ENCODE measurements at places on chromosomes 1 and 21.

DNA sequence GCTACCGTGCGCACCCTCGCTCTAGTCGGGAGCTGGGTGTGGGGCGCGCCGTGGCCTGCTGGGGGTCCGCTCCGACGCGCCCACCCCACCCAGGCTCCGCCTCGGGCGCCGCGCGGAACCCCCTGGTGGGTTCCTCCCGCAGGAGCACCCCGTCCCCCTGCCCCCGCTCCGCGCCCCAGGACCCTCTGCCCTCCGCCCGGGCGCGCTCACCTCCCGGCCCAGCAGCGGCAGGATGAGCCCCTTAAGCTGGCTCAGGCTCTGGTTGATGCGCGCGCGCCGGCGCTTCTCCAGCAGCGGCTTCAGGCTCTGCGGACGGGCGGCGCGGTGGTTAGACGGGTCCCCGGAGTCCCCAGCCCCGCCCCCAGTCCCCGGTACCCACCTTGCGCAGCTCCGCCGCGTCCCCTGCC is 319 bp downstream of the HES2 start:
- no peak for DNase-seq

DNA sequence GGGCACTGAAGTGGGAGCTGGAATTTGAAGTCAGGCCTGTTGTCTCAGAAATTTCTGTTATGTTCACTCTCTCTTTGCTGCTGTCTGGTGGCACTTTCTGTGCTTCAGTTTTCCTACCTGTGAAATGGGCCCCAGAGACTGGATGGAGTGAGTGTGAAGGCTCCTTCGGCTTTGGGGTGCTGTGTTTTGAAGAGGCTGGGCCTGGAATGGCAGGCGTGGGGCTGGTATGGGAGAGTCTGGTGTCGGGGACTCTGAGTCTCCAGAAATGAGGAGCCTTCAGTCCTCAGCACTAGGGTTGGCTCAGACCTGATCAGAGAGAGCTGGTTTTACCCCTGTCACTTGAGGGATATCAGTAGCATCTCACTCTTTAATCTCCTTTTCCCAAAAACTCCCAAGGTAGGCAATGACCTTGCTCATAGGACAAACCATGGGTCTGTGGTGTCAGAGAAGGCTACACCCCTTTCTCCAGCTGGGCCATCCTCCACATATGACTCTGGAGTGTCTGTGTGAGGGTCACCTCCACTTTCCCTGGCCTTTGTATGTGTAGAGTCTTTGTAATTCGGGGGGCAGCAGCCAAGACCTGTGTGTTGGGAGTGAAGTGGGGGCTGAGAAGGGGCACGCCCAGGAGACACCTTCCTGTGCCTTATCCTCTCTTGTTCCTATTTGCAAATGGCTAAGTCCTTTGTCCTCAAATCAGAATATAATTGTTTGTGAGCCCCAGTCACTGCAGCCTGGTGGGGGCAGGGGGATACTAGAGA is 279.9 kb downstream of the PTPRU start:
- no peak for DNase-seq

GRCh38 chr1:38062361-38063288 is 16.0 kb upstream of the POU3F1 start:
- peak; percentile 89 for DNase-seq

GRCh38 chr1:78147031-78147430 is 101.3 kb downstream of the GIPC2 start:
- DNase-seq = no peak

- DNase-seq = no peak
Measured at GRCh38 chr1:193763266-193763665, 576.9 kb upstream of the B3GALT2 start.

DNA sequence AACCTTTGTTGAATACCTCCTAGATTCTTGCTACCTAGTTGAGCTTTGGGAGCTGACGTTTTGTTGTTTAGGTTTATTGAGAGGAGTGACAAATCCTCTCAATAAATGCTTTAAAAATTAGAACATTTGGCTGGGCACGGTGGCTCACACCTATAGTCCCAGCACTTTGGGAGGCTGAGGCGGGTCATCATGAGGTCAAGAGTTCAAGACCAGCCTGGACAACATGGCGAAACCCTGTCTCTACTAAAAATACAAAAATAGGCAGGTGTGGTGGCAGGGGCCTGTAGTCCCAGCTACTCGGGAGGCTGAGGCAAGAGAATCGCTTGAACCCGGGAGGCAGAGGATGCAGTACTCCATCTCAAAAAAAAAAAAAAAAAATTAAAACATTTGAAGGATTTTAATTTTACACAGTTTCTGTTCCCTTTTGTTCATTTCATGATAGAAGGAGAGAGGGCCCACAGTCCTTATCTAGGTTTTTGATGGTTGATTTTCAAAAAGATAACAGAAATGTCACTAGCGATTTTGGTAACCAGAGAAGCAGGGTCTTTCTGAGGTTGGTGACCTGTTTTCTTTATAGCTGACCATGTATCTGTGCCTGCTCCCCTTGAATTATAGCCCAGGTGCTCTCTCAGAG is 44.2 kb upstream of the PIGV start:
- peak; percentile 53 for DNase-seq

DNA sequence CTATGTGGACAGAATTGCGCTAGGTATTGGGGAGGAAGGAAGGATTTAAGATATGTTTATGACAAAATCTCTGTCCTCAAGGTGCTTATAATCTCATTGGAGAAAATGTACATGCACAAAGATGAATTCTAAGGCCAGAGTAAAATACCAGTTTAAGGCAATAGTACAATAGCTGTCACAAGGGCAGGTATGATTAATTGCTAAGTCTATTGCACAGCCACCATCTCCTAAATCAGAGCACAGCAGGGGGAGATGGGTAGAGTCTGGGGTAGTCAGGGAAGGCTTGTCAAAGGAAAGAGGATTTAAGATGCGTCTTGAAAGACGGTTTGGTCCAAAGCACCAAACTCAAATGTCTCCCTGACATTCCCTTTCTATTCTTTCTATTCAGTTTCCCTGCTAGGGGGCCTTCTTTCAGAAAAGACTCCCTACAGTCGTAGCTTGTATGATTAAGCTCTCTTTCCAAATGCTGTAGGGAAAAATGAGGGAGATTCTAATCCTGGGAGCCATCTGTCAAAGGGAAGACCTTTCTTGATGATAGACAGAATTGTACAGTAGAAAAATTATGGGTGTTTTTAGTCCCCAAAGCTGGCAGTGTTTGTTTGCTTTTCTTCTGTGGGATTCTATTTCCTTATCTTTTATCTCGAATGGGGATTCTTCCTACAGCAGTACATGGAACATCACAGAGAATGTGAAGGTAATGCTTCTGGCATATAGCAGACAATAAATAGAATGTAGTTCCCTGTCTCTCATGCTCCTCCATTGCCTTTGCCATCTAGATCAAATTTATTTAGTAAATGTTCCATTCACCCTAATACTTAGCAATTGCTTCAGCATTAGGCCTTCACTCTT is 107.6 kb upstream of the NFIA start:
- no peak for DNase-seq

DNA sequence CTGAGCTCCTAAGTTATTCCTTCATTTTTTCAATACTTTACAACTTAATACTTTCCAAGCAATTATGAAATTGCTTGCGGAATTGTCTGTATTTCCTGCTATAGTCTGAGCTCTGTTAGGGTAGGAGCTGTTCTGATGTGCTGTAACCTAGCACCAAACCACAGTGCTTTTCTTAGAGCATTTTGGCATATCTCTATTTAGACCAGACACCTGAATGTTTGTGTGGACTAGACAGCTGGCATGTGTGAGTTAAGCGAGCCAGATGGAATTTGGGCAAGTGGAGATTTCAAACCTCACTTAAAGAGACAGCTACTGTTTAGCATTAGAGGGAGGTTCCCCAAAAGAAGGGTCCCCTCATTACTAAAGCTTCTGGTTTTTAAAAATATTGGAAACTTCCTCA is 106.1 kb downstream of the RWDD3 start:
- no peak for DNase-seq

- DNase-seq = no peak
Measured at GRCh38 chr1:48792961-48793360, 16.3 kb upstream of the BEND5 start.

- no peak for DNase-seq
Measured at GRCh38 chr1:90198616-90199332, 203.9 kb downstream of the ZNF326 start.

GRCh38 chr1:48715921-48716320 is 60.8 kb downstream of the BEND5 start:
- DNase-seq = no peak

DNA sequence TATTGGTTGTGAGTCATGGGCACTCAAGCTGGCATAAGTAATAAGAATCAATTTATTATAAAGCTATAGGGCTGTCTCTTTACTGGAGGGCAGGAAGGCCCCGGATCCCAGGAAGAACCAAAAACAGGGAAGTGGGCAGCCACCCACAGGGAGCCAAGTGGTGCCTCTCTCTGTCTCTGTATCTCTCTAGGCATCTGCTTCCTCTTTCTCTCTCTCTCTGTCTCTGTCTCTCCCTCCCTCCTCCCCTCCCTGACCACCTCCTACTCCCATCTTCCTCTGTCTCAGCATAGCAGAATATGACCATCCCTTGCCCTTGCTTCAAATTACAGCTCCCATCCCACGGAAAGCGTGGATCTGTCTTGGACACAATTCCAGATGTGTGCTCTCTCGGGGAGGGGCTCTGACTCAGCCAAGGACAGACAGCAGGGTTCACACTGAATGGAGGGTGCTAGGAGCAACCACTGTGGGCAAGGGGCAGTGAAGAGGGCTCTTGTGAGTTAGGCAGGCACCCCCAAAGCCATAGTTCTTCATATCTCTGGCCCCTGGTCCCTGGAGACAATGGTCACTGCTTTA is 80.4 kb upstream of the LPGAT1 start:
- DNase-seq = no peak

DNA sequence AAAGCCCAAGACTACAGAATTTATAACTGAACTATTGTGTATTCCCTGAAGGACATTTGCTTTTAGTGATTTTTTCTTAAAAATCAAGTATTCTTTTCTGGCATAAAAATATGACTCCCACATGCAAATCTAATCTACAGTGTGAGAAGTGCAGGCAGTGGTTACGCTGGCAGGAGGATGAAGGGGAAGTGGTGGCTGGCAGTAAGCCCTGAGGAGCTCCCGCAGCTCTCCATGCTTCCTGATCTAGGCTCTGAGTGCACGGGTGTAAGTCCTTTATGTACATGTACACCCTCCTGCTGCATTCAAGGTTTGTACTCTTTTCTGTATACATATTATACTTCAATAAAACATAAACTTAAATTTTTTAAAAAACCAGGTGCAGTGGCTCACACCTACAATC is 67.5 kb upstream of the PRDX6 start:
- peak; percentile 81 for DNase-seq

GRCh38 chr1:240234485-240235210 is 143.0 kb downstream of the FMN2 start:
- DNase-seq = no peak

- DNase-seq = no peak
Measured at GRCh38 chr1:182410620-182411273, 10.3 kb upstream of the TEDDM1 start.

- no peak for DNase-seq
Measured at GRCh38 chr1:105023719-105024118, 1274.0 kb downstream of the AMY1C start.

Measured in RPMI8226 (cell line).